ENCODE measurements at places on chromosomes 16 and 17.

DNA sequence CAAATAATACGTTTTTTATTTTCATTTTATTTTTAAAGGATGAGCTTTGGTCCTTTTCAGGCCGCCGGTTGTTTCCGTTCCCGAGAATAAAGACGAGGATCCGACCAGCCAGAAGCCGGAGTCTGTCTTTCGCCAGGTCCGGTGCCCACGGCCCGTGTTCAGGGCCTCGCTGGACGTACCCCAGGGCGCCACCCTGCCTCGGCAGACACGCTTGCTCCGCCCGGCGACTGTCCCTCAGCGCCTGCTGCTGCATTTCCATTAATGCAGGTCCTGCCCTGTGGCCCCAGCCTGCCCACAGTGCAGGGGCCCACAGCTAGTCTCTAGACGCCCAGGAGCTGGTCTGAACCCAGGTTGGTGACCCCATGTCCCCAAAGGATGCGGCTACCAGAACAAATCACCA is 15.6 kb downstream of the METRNL start:
- DNase-seq, result no peak

GRCh38 chr17:15392326-15392741 is 50.9 kb upstream of the TEKT3 start:
- DNase-seq, result no peak

DNA sequence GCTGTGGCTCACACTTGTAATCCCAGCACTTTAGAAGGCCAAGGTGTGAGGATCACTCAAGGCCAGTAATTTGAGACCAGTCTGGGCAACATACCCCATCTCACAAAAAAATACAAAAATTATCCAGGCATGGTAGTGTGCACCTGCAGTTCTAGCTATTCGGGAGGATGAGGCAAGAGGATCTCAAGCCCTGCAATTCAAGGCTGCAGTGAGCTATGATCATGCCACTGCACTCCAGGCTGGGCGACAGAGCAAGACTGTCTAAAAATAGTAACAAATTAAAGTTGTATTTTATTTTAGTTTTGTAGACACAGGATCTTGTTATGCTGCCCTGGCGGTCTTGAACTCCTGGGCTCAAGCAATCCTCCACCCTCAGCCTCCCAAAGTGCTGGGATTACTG is 18.2 kb downstream of the USP31 start:
- no peak for DNase-seq

DNA sequence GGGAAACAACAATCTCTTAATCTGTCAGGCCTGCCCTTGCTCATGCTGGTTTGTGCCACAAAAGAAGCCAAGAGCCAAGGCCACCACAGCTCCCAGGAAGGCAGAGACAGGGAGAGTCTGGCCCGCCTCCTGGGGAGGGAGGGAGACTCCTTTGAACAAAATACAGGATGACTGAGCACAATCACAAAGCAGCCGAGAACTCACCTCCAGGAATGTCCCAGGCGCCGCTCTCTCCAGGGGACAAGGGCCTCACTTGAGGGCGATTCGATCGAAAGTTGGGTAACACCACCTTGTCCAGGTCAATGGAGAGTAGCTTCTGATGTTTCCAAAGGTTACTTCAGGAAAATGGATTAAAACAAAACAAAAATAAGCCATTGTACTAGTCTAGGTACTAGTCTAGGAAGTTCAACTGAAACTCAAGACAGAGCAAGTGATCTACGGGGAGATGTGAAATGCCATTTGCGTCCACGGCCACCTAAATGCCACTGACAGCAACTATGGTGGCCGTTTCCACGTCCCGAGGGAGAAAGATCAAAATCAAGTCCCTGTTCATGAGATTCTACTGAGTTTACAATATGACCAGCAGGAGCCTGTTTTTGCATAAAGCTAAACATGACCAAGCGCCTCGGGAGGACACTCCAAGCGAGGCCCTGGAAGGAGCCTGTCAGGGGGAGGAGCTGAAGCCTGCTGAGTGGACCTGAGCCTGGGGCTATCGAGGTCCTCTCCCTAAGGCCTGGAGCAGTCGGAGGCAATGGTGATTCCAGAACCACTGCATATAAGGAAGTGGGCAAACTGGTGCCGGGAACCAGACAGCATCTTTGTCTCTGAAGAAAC is 13.4 kb upstream of the SLC38A8 start:
- no peak for DNase-seq

- no peak for DNase-seq
Measured at GRCh38 chr16:83136924-83137323, 510.2 kb downstream of the CDH13 start.

DNA sequence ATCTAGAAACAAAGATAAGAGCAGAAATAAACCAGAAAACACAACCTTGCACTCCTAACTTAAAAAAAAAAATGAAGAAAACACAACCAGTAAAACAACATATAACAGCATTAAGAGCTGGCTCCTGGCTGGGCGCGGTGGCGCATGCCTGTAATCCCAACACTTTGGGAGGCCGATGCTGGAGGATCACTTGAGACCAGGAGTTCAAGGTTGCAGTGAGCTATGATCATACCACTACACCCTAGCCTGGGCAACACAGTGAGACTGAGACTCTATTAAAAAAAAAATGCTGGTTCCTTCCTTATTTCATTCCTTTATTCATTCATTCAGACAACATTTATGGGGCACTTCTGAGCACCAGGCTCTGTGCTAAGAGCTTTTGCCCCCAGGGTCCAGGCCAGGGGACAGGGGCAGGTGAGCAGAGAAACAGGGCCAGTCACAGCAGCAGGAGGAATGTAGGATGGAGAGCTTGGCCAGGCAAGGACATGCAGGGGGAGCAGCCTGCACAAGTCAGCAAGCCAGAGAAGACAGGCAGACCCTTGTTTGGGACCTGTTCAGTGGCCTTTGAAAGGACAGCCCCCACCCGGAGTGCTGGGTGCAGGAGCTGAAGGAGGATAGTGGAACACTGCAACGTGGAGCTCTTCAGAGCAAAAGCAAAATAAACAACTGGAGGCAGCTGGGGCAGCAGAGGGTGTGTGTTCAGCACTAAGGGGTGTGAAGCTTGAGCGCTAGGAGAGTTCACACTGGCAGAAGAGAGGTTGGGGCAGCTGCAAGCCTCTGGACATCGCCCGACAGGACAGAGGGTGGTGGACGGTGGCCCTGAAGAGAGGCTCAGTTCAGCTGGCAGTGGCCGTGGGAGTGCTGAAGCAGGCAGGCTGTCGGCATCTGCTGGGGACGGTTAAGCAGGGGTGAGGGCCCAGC is 2.6 kb downstream of the STH start:
- no peak for DNase-seq

DNA sequence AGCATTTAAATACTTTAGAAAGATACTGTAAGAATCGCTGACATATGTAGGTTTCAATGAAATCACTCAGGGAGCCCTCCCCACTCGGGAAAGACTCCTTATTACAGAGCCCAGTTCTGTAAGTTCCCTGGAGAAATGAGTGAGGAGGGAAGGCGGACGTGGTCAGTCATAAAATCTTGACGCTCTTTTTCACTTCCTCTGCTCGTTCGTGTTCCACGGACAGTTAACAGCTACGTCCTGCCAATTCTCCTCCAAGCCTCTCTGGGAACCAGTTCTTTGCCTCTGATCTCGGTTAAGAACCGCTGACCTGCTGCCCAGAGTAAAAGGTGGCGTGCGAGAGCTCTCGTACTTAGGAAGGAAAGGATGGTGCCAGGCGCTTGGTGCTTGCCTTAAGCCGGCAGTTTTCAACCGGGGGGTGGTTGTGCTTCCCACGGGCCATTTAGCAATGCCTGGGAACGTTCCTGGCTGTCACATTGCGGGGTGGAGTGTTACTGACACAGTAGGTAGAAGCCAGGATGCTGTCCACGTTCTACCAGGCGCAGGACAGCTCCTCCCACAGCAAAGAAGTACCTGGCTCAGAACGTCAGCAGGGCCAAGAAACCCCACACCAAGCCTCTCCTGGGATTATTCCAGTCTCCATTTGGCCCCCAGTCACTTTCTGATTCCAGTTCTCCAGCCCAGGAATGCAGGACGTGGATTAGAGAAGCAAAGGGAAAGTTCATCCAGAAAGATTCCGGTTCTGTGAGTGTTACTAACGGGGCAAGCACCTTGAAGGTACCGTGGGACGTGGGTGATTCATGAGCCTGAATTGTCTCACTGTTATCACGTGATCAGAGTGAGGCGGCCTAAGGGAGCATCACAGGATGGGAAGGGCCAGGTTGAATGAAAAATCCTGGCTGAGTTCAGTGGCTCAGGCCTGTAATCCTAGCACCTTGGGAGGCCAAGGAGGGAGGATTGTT is 87.7 kb downstream of the MRM3 start:
- DNase-seq, result no peak

- no peak for DNase-seq
Measured at GRCh38 chr16:69839240-69839688, 77.1 kb downstream of the WWP2 start.

DNA sequence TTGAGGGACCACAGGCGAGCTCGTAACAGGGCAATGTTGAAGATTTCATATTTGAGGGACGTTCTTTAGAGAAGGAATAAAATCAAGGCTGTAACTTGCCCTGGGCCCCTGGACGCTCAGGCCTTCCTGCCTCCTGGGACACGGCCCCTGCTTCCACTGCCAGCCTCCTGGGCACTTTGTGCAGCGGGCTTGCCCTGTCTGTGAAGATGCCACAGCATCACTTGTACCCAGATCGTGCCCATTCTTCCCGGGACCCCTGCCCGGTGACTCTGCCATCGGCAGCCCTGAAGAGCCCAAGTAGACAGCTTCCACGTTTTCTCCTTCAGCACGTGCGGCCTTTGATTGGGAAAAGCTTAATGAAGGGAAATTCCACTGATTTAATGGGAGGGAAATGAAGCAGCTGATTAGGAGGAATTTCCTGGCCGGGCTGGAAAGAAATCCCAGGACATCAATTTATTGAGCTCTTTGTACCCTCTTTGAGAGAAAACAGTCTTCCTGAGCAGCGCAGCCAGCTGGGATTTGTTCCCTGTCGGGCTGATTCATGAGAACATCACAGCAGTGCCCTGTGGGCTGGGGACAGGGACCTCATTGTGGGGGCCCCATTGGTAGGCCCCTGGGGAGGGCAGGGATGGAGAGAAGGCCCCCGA is 71.5 kb downstream of the CRISPLD2 start:
- DNase-seq, result no peak

GRCh38 chr16:84182680-84183571 is 3.9 kb downstream of the TAF1C start:
- no peak for DNase-seq

- DNase-seq, result no peak
Measured at GRCh38 chr17:69473841-69474831, 59.6 kb downstream of the MAP2K6 start.

- DNase-seq, result no peak
Measured at GRCh38 chr16:1100084-1100800, 4.2 kb upstream of the C1QTNF8 start.

DNA sequence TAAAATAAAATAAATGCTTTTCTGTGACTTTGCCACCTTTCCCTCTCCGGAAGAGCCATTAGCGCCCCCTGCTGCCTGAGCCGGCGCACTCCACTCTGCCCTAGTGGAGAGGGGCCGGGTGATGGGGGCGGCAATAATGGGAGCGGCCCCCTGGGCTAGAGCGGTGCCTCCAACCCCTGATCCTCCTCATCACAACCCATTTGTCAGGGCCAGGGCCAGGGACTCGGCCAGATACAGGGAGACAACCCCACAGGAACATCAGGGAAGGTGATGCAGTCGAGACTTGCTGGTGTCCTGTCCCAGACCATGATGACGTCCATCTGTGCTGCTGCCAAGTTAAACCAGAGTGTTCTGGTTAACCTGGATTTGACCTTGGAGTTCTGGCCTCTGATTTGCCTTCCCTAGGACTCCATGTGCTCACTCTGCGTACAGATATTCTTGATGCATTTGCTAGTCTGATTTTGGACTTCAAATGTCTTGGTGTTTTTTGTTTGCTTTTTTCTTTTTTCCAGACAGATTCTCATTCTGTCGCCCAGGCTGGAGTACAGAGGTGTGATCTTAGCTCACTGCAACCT is 46.1 kb upstream of the BPTF start:
- peak; percentile 74 for DNase-seq

DNA sequence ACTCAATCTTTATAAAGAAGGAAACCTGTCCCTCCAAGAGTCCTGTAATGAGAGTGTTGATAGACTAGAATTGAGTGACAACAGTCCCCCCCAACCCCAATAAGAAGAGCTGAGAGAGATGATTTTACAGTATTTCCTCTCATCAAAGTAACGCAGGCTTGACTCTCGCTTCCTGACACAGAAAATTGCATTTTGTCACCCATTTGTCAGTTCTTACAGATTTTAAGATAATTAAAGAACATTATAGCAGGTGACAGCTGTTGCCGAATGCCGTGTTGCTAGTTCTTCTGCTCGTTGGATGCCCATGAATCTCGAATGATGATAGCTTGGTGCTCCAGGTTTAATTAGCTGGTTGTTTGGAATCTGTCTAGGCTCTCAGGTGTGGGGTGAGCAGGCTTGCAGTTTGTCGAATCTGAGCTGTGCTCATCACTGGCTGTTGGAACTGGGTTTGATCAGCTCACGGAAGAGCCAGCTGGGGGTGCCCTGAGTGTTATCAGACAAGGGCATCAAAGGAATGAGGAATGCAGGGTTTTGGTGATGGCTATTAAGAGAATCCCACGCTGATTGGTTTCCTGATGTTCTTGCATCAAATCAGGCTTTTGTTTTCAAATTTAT is 84.8 kb upstream of the CPHXL start:
- no peak for DNase-seq

GRCh38 chr16:23724096-23724784 is 11.2 kb upstream of the ERN2 start:
- no peak for DNase-seq

DNA sequence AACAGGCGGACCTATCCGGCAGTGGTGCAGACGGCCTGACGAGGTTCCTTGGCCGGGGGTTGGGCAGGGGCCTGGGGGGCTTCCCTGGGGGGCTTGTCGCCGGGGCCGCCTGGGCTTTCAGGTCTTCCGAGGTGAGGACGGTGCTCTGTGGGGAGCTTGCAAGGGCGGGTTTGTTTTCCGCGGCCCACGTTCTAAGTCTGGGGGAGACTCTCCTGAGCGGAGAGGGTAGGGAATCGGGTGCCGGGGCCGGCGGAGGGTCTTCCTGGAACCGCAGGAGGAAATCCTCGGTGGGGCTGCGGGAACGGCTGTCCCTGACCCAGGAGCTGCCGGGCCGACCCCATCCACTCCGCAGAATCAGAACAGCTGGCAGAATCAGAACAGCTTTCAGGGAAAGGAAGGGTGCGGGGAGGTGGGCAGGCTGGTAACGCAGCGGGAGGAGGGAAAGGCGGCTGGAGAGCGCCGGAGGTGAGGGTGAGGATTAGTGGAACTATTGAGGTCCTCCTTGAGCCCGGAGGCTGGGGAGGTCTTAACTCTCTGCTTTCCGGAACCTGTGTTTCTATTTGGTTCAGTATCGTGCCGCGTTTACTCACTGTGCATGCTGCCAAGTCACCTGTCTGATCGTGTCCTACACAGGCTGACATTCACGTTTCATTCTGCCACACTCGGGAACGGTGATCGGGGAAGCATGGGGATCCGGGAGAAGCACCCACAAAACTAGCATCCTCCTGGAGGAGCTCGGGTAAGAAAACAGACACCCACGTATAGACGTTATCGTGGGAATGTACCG is 28.9 kb downstream of the CPSF4L start:
- DNase-seq, result peak; percentile 59

- no peak for DNase-seq
Measured at GRCh38 chr16:86127366-86127765, 228.4 kb downstream of the IRF8 start.

GRCh38 chr17:2337544-2338314 is 428 bp downstream of the SGSM2 start:
- DNase-seq, result no peak

GRCh38 chr17:42313773-42314566 is 25.7 kb downstream of the STAT5A start:
- DNase-seq, result peak; percentile 37
